Hippocampal formation (tissue), 2 donors: ENCODE measurements at places on chromosomes 13 and 19.

- DNase-seq, result no peak
Measured at GRCh38 chr13:60114499-60115028, 49.2 kb downstream of the DIAPH3 start.

GRCh38 chr19:14059093-14059480, 2.8 kb downstream of the PALM3 start:
- no peak for DNase-seq

- DNase-seq, result no peak
Measured at GRCh38 chr19:39829702-39830275, 4.2 kb downstream of the DYRK1B start.

GRCh38 chr13:95044452-95045205, 256.6 kb downstream of the ABCC4 start:
- no peak for DNase-seq

DNA sequence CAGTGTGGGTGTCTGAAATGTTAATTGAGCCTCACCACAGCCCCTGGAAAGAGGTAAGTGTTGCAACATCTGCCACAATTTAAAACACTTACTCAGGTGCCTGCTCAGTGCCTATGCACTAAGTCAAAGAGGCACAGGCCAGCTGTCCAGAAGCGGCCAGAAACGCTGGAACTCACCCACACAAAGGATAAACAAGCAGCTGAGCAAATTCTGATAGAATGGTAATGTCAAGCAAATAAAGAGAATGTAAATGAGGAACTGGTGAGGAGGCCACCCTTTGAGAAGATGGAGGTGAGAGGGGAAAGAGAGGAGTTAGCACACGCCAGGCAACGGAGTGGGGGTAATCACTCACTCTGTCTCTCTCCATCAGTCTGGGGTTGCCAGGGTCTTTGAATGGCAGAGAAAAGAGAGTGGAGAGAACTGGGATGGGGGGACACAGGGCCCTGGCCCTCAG, 67.7 kb upstream of the SERP2 start:
- DNase-seq, result no peak

GRCh38 chr13:82477436-82477835, 1404.8 kb downstream of the SLITRK1 start:
- DNase-seq, result no peak

- no peak for DNase-seq
Measured at GRCh38 chr13:67175836-67176459, 54.2 kb downstream of the PCDH9 start.
